ENCODE measurements at places on chromosomes 12 and 14.
A peak's percentile ranks its signal among the peaks of the same experiment; 100 is the strongest.

- DNase-seq: no peak
These were observed 8.6 kb upstream of the HOXC11 start for GRCh38 chr12:53964315-53964713.

GRCh38 chr14:51573607-51574006 is 78.1 kb upstream of the FRMD6 start:
- no peak for DNase-seq

- DNase-seq: no peak
These were observed 18.5 kb upstream of the MAP1LC3B2 start for GRCh38 chr12:116540622-116541152.

DNA sequence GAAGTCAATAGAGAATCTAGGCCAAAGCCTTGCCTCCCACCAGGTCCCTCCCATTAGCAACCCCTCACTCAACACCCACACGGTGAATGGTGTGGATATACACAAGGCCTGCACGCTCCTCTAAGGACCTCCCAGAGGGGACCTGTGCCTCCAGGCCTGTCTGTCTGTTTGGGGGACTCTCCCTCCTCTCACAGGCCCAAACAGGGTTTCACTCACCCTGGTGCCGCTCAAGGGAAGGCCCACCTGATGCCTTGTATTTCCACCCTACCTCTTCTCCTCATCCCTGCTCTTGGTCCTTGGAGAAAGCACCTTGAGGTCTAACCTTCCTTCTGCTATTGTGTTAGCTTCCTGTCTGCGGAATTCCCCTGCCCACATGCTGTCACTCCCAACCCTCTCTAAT is 4.4 kb downstream of the SDR9C7 start:
- DNase-seq: no peak

- no peak for DNase-seq
These were observed 1.2 kb downstream of the FLRT2 start for GRCh38 chr14:85531141-85531586.

DNA sequence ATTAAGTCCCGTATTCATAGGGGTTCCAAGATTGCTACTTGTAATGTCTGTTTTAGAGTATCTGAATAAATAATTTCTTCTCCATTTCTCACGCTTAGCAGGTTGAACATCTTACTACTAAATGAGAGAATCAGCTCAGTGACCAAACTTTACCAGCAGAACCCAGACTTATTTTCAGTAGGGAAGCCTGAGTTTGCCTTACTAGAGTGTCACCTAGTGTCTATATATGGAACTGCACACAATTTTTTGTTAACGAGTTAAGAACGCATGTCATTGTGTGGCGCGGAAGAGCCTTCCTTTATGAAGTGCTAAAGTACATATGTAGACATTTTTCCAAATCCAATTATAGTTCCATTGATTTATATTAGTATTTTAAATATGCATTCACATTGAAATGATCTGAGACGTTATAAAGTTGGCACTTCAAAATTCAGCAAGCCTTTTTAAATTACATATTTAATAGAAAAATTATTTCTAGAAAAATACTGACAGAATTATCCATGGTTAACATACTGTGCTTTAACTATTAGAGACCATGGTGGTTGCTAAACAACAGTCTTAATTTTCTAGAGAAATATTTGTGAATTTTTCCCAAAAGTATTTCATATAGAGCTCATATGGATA is 88.3 kb downstream of the RPS29 start:
- DNase-seq: no peak

DNA sequence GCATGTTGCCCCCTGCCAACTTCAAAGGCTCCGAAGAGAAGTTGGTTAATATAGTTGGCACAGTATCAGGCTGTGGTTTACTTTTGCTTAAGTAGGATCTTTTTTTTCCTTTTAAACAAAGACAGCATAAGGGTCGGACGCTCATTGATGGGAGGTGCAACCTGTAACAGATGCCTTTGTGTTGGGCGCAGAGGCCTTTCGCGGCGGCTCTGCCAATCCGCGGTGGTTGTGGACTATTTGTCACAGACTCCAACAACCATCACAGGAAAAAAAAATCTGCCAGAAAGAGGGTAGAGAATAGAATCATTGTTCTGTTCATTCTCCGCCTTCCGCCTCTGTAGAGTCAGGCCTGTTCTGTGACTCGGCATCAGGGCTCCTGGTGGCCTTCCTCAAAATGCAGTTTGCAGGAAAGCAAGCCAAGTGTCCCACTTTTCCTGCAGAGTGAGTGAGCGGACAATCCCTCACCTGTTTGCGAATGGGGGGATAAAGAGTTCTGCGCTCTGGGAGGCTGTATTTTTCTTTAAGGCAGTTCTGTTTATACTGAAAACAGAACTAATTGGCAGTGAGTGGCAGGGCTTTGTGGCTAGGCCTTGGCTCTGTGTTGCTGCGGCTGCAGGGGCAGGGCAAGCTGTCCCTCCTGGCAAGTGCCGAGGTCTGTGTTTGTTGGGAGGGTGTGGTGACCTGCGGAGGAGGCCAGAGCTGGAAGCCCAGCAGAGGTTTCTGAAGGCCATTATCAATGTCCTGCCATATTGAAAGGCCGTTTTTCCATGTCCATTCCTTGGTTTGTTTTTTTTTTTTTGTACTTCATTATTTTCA is 83.0 kb upstream of the PIWIL1 start:
- no peak for DNase-seq

DNA sequence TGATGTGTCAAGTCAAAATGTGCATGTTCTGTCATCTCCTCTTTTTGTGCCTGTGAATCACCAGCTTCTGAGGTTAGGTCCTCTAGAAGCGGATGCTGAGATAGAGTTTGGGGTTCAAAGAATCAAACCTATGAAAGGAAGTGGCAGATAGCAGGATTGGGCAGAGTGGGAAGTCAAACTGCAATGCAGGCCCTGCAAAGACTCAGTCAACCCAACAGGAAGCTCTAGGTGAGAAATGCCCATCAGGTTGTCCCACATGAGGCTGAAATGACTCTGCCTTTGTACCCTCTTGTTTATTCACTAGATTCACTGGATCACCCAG is 4.5 kb upstream of the MIA2 start:
- DNase-seq: peak; percentile 75

- no peak for DNase-seq
These were observed 6.0 kb downstream of the DMAC2L start for GRCh38 chr14:50318031-50318626.

- DNase-seq: no peak
These were observed 158.5 kb downstream of the CALM1 start for GRCh38 chr14:90555126-90556011.

DNA sequence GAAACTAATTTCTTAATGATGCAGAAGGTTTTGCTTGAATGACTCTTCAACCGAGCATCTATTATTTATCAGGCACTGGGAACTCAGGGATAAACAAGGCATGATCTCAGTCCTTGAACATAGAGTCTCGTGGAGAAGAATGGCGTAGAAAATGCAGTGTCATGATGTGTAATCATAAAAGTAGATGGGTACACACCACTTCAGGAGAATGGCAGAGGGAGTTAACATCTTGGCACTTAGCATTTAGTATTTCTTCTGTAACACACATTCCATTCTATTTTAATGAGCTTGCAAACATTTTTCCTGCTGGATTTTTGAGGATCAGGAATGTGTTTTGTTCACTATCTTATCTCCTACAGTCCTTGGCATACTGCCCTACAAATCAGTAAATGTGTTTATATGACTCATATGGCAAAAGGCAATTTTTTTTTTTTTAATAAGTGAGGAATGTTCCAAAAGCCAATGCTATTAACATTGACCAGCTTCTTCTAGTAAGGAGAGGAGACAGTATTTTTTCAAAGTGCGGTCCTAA is 3.8 kb downstream of the TXNRD1 start:
- no peak for DNase-seq
